ENCODE measurements at places on chromosomes 5 and 9. TPM values are rescaled to one million over a fixed set of nuclear protein-coding genes. Genes with fewer than 3 reads are reported as not detected.
A peak's percentile ranks its signal among the peaks of the same experiment; 100 is the strongest.

PCDHA11 gene
- total RNA-seq = not detected

ANKRD34B gene
- not detected for total RNA-seq

CTNND2 gene
- not detected for total RNA-seq

MAP1B gene
- total RNA-seq = not detected

DNA sequence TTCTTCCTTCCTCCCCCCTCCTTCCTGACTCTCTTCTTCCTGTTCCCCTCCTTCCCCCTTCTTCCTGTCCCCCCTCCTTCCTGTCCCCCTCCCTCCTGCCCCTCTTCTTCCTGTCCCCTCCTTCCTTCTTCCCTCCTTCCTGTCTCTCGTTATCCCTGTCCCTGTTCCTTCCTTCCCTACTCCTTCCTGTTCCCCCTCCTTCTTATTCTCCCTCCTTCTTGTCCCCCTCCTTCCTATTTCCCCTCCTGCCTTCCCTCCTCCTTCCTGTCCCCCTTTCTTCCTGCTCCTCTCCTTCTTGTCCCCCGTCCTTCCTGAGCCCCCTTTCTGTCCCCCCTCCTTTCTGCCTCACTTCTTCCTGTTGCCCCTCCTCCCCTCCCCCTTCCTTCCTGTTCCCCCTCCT, 70.6 kb downstream of the COL5A1 start:
- H3K27me3 ChIP-seq = no peaks in the 10 kb centered on the region
- H3K4me3 ChIP-seq = no peak overlapping the region
- no peak for DNase-seq

GRCh38 chr5:107134931-107135330, 535.8 kb downstream of the EFNA5 start:
- no peaks in the 10 kb centered on the region for H3K27me3 ChIP-seq
- H3K4me1 ChIP-seq = no peaks in the 10 kb centered on the region
- no peak overlapping the region for H3K4me3 ChIP-seq
- H3K27ac ChIP-seq = no peak overlapping the region

- H3K27me3 ChIP-seq = peaks cover 6% of the 10 kb centered on the region
- no peak for DNase-seq
- no peak overlapping the region for H3K4me3 ChIP-seq
Measured at GRCh38 chr9:70035691-70036090, 8.0 kb upstream of the MAMDC2 start.

DNA sequence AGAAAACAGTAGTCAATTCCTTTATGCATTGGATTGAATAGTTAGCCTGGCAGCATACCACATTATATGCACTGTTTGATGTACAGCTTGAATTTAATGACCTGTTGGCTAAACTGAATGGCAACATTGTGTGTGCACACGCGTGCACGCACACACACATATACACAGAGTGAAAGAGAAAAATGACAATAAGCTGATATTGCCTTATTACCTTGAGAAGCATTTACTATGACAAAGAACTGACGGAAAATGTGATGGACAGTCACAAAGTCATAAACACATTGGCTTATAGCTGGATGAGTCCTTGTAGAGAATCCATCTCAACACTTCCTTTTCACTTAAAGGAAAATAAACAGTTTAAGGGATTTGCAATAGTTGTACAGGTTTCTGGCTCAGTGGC, 15.5 kb downstream of the JAKMIP2 start:
- no peaks in the 10 kb centered on the region for H3K27me3 ChIP-seq
- no peak for DNase-seq
- H3K36me3 ChIP-seq = no peaks in the 10 kb centered on the region
- no peak overlapping the region for H3K27ac ChIP-seq

- H3K36me3 ChIP-seq = no peaks in the 10 kb centered on the region
- no peak overlapping the region for H3K4me3 ChIP-seq
- no peaks in the 10 kb centered on the region for H3K27me3 ChIP-seq
- no peak overlapping the region for H3K27ac ChIP-seq
Measured at GRCh38 chr5:121630402-121630801, 221.3 kb upstream of the FTMT start.

DNA sequence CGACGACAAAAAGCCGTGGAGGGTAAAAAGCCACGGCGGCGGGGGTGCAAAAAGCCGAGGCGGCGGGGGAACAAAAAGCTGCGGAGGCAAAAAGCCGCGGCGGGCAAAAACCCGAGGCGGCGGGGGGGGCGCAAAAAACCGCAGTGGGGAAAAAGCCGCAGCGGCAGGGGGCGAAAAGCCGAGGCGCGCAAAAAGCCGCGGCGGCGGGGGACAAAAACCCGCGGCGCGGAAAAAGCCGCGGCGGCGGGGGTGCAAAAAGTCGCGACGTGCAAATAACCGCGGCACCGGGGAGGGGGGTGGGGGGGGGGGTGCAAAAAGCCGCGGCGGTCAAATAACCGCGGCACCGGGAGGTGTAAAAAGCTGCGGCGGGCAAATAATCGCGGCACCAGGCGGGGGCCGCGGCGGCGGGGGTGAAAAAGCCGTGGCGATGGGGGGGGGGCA, 511.5 kb downstream of the FOXD4L5 start:
- no peaks in the 10 kb centered on the region for H3K36me3 ChIP-seq
- no peak for DNase-seq
- H3K4me1 ChIP-seq = no peaks in the 10 kb centered on the region
- no peak overlapping the region for H3K4me3 ChIP-seq
- no peak overlapping the region for H3K27ac ChIP-seq
- H3K27me3 ChIP-seq = peaks cover 5% of the 10 kb centered on the region

- H3K4me3 ChIP-seq = no peak overlapping the region
- no peaks in the 10 kb centered on the region for H3K36me3 ChIP-seq
- peaks cover 3% of the 10 kb centered on the region for H3K4me1 ChIP-seq
- DNase-seq = no peak
- H3K27ac ChIP-seq = no peak overlapping the region
Measured at GRCh38 chr5:82164977-82165713, 113.0 kb downstream of the RPS23 start.

DNA sequence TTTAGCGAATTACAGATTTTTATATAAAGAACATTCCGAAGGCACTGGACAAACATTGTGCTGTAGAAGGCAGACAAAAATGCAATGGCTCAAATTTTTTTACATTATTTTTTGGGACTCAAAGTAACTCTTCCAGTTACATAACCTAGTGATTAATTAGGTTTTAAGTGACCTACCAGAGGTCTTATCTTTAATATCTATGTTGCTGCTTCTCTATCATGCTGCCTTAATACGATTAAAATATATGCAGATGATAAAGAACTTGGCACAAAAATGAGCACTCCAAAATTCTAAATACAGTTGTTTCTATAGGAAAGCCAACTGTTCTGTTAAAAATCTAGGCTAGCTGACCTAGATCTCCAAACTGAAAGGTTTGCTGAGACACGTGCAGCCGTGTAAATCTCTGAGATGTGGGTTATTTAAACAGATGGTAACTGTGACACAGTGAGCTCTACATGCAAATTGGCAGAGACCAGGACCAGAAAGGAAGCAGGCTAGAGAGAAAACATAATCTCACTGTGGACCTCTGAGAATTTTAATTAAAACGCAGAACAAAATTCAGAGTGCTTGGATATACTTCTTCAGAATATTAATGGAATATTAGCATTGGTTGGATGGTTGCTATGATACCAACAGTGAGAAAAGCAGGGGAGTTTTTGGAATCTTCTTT, 56.2 kb downstream of the CAMK4 start:
- no peak overlapping the region for H3K4me3 ChIP-seq
- no peaks in the 10 kb centered on the region for H3K27me3 ChIP-seq
- peaks cover 47% of the 10 kb centered on the region for H3K4me1 ChIP-seq
- H3K27ac ChIP-seq = no peak overlapping the region
- no peak for DNase-seq

DNA sequence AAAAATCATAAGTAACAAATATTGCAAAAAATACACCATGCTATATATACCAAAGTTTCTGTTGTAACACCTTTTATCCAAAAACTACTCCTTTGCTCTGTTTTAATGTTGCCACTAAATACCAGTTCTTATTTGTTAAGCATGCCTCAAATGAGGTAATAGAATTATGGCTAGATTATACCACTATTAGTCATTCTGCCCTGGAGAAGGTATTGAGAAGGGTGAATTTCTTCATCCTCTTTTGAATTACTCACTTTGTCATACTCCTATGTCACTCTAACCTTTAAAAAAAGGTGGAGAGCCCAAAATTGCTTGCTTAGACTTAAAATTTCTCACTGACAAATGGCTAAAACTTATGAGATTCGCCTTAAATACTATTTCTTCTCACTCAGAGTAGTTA, 750.9 kb downstream of the MAT2B start:
- no peaks in the 10 kb centered on the region for H3K4me1 ChIP-seq
- no peak overlapping the region for H3K4me3 ChIP-seq
- H3K36me3 ChIP-seq = no peaks in the 10 kb centered on the region
- no peak for DNase-seq
- no peak overlapping the region for H3K27ac ChIP-seq

DNA sequence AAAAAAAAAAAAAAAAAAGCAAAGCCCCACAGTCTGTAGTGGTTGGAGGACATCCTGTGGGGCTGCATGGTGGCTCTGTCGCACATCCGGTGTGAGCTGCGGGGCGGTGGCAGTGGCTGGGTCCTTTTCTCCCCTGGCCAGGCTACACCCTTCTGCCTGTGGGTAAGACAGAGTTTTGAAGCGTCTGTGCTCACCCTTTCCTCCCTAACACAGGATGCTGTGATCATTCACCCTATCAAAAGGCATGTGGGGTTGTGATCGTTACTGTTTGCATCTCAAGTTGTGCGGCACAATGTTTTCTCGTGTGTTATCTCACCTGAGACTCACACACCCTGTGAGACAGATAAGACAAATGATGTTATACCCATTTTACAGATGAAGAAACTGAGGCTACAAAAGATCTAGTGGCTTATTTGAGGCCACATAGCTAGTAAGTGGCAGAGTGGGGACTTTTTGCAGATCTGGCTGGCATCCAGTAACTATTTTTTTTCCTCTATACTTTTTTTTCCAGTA, 17.5 kb downstream of the IRF1 start:
- peaks cover 52% of the 10 kb centered on the region for H3K36me3 ChIP-seq
- H3K27ac ChIP-seq = peak overlapping the region; percentile 92
- DNase-seq = peak; percentile 92
- H3K4me3 ChIP-seq = peak overlapping the region; percentile 31
- no peaks in the 10 kb centered on the region for H3K27me3 ChIP-seq

GRCh38 chr9:91395106-91395552, 28.5 kb downstream of the NFIL3 start:
- no peak for DNase-seq
- H3K4me1 ChIP-seq = peaks cover 19% of the 10 kb centered on the region
- H3K36me3 ChIP-seq = peaks cover 2% of the 10 kb centered on the region
- H3K27ac ChIP-seq = peak overlapping the region; percentile 76

- no peaks in the 10 kb centered on the region for H3K4me1 ChIP-seq
- H3K4me3 ChIP-seq = no peak overlapping the region
- no peak overlapping the region for H3K27ac ChIP-seq
- H3K27me3 ChIP-seq = peaks cover 3% of the 10 kb centered on the region
- H3K36me3 ChIP-seq = no peaks in the 10 kb centered on the region
Measured at GRCh38 chr5:142697356-142698255, 11.7 kb upstream of the FGF1 start.

DNA sequence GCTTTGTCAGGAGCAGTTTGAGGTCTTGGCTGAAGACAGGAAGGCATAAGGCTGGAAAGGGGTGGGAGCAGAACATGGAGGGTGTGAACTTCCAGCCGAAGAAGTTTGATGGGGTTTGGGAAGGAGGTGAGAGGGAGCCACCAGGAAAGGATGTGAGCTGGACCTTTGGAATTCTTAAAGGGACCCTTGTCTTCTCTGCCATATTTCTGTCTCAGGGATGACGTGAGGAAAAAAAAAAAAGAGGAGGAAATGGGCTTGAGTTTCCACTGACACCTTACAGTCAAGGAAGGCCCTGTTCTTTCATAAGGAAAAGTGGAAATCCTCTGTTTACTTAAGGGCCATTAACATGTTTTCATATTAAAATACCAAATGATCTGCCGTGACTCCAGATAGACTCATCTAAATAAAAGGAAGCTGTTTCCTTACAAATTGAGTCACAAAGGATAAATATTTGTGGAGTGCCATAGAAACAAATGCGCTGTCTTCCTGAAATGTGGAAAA, 132.1 kb downstream of the PALM2AKAP2 start:
- H3K36me3 ChIP-seq = peaks cover 3% of the 10 kb centered on the region
- no peak overlapping the region for H3K4me3 ChIP-seq
- H3K27ac ChIP-seq = no peak overlapping the region

DNA sequence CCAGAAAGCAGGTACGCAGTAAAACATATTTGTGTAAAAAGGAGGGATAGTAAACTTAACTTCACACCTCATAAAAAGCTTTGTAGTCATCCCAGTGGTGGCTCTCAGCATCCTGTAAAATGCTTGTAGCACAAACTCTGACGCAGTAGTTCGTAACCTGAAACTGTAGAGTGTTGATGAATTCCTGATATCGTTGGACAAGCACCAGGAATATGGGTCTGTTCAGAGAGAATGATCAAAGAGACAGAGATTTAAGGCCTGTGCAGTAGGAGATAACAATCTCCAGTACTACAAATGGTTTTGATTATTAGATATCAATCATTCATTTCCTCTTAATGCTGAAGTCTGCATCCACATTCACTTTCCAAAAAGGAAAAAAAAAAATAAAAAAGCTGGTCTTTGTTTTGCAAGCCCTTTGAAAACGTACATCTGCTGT, 148.5 kb downstream of the KIAA0825 start:
- no peaks in the 10 kb centered on the region for H3K36me3 ChIP-seq
- H3K27me3 ChIP-seq = no peaks in the 10 kb centered on the region
- H3K4me1 ChIP-seq = no peaks in the 10 kb centered on the region
- no peak overlapping the region for H3K4me3 ChIP-seq

GRCh38 chr5:60510049-60510448, 189.9 kb downstream of the DEPDC1B start:
- DNase-seq = no peak
- no peak overlapping the region for H3K4me3 ChIP-seq
- no peaks in the 10 kb centered on the region for H3K36me3 ChIP-seq
- H3K27ac ChIP-seq = no peak overlapping the region
- H3K4me1 ChIP-seq = no peaks in the 10 kb centered on the region

DNA sequence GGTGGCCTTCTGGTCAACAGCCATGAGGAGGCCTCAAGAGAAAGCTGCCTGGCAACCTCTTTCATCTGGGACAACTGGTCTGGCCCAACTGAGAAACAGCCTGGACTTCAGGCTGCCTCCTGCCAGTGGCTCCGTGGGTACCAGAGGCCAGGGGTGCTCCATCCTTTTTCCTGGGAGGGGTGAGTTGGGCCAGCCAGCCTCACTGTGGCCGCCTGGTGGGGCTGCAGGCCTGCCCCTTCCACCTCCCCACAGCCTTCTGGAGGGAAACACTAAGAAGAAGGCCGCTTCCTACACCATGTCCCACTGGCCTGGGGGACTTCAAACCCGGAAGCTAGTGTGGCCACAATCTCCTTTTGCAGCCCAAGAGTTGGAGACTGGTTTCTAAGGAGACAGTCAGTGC, 13.8 kb upstream of the NKD2 start:
- H3K27ac ChIP-seq = peak overlapping the region; percentile 13
- H3K36me3 ChIP-seq = no peaks in the 10 kb centered on the region
- DNase-seq = no peak
- H3K4me3 ChIP-seq = no peak overlapping the region
- H3K27me3 ChIP-seq = peaks cover 14% of the 10 kb centered on the region
